Stomach (tissue), 19 donors: ENCODE measurements at places on chromosomes 12 and 14. TPM values are rescaled to one million over a fixed set of nuclear protein-coding genes. Genes with fewer than 3 reads are reported as not detected.

The PRR4 gene
- 0.87 TPM for total RNA-seq

The RAD9B gene
- not detected for total RNA-seq

The SOAT2 gene
- total RNA-seq = not detected

The PTCSC3 gene
- total RNA-seq = not detected

The OAS2 gene
- not detected for total RNA-seq

DNA sequence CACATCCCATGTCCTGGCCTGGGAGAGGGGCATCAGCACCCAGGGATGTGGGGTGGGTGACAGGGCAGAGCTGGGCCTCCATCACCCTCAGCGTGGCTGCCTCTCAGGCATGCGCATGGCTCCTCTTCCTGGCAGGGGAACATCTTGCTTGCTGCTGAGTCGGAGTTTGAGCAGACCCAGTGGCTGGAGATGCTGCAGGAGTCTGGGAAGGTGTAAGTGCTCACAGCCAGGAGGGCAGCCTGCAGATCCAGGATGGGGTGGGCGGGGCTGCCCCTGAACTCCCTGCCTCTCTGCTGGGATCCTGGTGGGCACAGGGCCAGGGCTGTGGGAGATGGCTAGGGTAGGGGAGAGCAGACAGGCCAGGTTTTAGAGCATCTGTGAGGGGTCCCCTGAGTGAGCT, 16.2 kb downstream of the PLEKHD1 start:
- no peak for DNase-seq

The PSEN1 gene
- 89.8 TPM for total RNA-seq

DNA sequence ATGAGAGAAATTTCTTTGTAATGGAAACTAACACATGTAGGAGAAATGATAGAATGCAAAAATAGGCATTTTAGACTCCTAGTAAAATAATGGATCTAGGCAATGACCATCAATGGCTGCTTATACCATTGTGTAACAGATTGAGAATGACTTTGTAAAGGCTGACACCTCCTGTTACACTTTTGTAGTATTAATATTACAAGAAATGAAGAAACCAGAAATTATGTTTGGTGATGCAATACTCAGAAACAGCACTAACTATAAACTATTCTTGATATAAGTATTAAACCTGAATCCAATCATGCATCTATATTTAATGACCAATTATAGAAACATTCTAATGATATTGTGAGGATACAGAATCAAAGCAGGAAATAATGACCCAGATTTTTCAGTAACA, 108.5 kb upstream of the CNTN1 start:
- no peak for DNase-seq

DNA sequence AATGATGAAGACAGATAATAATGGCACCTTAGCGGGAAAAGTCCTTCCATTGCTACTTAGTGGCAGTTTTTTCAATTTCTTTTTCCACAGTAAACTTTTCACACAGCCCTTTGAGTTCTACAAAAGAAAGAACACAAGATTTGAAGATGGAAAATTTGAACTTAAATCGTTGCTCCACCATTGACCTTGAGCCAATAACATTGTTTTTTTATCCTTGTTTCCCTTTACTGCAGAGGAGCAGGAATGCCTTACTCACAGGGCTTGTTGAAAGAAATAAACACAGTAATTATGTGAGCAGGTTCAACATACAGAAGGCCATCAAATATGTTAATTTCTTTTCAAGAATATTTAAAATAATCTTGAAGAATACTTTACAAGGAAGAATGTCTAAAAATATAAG, 181.5 kb upstream of the KRR1 start:
- no peak for DNase-seq

The KRT72 gene
- total RNA-seq = not detected

The SOCS2 gene
- 71.3 TPM for total RNA-seq

The GXYLT1 gene
- total RNA-seq = 3.2 TPM

DNA sequence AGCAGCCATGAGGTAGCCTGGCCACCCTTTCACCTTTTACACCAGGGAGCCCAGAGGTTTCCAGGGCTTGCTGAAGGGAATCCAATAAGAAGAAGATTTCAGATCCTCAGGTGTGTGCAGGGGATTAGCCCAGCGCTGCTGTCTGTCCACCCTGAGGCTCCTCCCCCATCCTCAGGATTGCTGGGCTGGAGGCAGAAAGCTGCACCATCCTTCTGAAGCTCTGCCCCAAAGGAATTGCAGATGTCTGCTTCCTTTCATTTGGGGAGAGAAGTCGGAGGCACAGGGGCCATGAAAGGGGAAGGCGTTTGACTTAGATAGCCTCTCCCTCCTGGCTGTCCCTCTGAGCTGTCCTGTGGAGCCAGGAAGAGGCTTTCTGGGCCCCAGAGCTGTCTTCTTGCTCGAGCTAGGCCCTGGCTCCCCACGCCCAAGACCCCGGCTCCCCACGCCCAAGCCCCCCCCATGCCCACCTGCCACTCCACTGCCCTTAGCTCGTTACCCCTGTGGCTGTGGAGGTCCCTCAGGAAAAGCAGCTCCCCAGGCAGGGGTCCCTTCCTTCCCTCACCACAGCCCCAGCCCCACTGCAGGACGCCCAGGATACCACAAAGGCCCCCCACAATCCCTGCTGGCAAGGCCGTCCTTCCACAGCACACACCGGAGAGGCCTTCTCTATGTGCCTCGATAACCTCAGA, 359.0 kb downstream of the CACNA1C start:
- DNase-seq = no peak

DNA sequence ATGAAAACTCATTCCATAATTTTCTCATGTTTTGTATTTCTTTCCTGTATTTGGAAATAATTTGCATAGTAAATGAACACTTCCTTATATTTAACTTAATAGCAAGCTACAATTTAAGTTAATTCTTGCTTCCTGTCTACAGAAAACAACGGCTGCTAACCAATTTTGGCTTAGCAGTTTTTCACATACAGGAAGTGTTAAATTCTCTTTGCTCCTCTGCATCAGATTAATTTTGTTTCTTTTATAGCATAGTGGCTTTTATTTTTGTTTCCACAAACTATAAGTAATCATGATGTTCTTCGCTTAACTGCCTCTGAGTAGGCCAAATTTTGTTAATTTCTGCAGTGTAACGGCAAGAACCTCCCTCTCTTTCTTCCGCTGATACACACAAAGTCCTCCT, 182.9 kb downstream of the ALX1 start:
- DNase-seq = no peak

The TSFM gene
- 13.8 TPM for total RNA-seq

DNA sequence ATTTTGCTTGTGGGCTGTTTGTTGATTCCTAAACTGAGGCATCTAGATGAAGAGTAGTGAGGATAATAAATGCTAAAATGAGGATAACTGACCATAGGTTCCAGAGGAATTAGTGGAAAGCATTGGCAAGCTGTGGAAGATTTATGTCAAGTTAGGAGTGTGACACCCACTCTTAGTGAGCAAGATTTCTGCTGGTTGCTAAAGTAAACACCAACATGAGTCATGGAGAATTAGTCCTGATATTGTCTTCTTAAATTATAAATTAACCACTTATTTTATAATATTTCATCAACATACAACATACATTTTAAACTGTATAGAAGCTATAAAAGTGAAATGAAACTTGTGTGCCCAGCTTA, 328.2 kb downstream of the RPL10L start:
- DNase-seq = no peak

DNA sequence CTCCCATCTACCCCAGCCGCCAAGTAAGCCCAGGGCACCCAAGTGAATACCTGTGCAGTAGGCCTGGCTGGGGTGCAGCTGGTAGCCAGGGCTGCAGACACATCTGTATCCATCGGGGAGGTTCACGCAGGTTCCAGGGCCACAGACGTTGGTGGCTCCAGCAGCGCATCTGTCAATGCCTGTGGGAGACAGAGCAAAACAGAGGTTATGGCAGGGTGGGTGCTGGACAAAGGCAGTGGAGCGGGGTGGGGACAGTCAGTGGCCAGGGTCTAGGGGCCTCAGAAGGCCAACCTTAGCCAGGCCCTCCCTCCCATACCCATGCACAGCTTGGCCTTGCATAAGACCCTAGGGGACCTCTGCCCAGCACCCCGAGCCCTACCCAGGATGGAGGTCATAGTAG, 29.2 kb downstream of the ISCA2 start:
- no peak for DNase-seq

The C12orf54 gene
- total RNA-seq = not detected

- no peak for DNase-seq
These were observed 449 bp upstream of the GLT8D2 start for GRCh38 chr12:104050436-104050835.

The PLEK2 gene
- not detected for total RNA-seq

The PSME2 gene
- total RNA-seq = 83.9 TPM

GRCh38 chr14:99760817-99761216, 32.4 kb upstream of the EML1 start:
- DNase-seq = no peak

DNA sequence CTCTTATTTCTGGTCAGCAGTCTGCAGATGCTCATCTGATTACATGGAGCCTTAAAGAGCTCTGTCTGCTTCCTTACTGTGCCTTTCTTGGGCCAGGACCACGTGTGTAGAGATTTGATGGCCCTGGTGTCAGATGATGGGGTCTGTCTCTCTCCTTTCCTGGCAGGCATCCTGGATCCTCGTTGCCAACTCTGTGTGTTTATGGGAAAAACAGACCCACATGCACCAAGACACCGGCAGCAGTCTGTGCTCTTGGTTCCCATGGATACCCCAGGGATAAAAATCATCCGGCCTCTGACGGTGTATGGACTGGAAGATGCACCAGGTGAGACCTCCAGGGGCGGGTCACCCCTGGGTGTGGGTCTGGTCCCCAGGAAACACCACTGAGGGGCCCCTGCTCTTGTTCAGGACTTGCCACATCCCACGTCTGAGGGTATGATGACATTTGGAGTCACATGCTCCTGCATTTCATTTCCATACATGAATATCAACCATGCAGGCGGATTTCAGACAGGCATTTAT, 18.5 kb upstream of the ALDH2 start:
- no peak for DNase-seq

The FGD4 gene
- 104 TPM for total RNA-seq

- DNase-seq = peak; percentile 37
These were observed 130.8 kb upstream of the EGLN3 start for GRCh38 chr14:34081576-34082136.

GRCh38 chr12:93645702-93646101, 31.5 kb upstream of the CRADD start:
- DNase-seq = no peak

DNA sequence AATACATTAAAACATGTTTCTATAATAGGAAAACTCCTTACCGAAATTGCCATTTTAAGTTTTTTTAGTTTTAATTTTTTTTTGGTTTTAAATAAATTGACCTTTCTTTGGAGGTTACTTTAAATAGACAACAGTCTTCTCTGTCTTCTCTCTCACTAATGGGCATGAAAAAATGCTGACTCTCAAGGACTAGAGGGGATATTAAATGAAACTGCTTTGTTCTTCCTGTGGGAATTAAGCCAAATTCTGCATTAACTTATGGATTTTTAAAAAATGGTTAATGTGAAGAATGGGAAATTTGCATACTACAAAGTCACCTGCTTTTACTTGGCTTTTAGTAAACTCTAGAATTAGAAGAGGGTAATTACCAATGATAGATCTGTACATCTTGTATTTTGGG, 378.9 kb downstream of the TMTC2 start:
- no peak for DNase-seq

- DNase-seq = peak; percentile 73
These were observed 12.4 kb downstream of the MLXIP start for GRCh38 chr12:122090759-122091515.

The KRT8 gene
- 647 TPM for total RNA-seq

DNA sequence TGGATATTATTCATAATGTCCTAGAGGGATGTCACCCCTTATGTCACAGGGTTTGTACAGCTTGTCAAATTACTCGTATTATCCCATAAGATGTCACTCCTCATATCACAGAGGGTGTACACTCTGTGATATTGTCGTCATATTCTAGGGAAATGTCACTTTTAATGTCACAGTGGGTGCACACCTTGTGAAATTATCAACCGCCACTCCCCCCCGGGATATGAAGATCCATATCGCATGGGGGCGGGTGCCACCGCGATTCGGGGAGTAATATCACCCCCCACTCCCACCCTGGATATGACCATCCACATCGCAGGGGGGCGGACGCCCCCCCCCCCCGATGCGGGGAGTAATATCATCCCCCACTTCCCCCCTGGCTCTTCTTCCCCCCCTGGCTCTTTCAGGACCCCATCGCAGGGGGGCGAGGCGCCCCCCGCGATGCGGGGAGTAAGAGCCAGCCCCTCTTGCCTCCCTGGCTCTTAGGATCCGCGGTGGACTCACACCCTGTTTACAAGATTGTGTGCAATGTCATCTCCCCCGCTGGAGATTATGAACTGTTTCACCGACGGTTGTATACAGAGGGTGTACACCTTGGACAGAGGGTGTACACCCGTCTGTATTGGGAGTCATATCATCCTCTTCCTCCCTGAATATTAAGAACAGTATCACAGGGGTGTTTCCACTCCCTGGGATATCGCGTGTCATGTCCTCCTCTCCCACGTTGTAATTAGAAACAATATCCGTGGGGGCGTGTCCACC, 92.8 kb downstream of the FRMD6 start:
- no peak for DNase-seq

DNA sequence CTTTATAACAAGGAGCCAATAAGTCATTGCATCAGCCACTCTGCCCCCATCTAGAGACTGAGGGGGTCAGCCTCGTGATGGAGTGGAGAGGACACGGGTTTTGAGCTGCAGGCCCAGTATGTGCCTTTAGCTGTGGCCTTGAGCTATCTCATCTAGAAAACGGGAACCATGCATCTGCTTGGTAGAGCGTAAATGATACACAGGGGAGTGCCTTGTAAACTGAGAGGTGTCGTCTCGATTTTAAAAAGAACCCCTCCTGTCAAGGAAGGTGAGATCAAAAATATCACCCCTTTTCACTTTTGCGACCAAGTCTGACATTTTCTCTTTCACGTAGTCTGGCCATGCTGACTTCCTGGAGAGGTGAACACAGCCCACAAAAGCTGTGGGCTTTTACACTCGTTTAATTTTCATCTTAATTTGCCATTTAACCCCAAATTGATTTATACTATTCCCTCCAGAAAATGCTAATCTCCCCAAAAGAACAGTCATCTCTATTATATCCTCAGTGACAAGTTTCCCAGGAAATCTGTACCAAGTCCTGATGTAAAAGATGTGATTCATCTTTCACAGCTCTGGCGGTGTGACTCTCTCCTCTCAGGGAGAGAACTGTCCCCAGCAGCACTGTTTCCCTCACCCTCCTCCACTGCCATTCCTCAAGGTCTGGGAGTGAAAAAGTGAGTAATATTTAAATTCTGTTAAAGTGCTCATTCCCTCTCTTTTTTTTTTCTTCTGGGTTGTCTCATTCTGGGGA, 30.6 kb downstream of the VCPKMT start:
- DNase-seq = no peak
